ENCODE measurements at places on chromosomes 12 and 14.

DNA sequence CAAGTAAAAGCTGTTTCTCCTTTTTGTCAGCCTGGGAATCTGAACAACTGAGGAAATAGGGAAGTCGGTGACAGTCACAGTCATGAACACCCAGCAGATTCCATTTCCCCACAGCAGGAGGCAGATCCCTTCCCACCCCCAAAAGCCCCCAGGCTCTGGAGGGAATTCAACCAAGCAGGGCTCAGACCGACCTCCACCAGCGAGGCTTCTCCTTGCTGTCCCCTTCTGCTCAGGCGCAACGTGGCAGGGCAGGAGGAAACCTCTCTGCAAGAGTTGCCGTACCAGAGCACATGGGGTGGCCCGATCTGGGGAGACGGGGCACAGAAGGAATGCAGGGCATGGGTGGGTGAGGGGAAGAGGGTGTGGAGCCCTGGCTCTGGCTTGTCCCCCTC is 319 bp downstream of the GALNT6 start:
- no peak for DNase-seq

DNA sequence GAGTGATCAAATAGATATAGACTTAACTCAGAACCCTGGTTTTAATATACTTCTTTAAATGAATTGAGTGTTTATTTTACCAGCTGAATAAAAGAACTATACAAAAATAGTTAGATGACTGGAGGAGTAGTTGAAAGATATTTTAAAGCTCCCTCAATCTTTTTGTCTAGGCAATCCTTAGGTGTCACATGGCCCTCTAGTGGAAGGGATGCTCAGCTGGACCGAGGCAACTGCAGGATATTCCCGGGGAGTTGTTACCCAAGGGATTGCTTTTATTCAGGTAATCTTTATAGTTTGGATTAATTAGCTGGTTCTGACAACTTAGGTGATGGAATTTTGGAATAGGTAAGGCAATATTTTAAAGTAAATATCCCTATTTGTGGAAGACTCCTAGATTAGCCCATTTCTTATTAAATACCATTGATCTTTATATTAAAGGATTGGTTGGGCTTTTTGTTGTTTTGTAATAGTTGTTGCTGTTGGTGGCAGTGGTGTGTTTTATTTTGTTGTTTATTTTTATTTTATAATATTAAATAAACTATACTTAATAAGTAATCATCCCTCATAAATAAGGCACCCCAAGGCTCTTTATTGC is 57.1 kb downstream of the ZDHHC17 start:
- no peak for DNase-seq

GRCh38 chr12:51373187-51373586 is 18.0 kb downstream of the GALNT6 start:
- DNase-seq = no peak

GRCh38 chr12:126193190-126193589 is 1128.0 kb downstream of the AACS start:
- no peak for DNase-seq

- peak; percentile 95 for DNase-seq
Observed at GRCh38 chr12:57744777-57745484, at the start of gene TSPAN31. TSPAN31 (plus strand) TSS chr12:57745039; CDS start chr12:57745155, 116 bp downstream.

- DNase-seq = no peak
Observed at GRCh38 chr14:45267071-45267470, 14.1 kb upstream of the MIS18BP1 start.

- DNase-seq = no peak
Observed at GRCh38 chr12:112833267-112833666, 41.7 kb downstream of the RPH3A start.

DNA sequence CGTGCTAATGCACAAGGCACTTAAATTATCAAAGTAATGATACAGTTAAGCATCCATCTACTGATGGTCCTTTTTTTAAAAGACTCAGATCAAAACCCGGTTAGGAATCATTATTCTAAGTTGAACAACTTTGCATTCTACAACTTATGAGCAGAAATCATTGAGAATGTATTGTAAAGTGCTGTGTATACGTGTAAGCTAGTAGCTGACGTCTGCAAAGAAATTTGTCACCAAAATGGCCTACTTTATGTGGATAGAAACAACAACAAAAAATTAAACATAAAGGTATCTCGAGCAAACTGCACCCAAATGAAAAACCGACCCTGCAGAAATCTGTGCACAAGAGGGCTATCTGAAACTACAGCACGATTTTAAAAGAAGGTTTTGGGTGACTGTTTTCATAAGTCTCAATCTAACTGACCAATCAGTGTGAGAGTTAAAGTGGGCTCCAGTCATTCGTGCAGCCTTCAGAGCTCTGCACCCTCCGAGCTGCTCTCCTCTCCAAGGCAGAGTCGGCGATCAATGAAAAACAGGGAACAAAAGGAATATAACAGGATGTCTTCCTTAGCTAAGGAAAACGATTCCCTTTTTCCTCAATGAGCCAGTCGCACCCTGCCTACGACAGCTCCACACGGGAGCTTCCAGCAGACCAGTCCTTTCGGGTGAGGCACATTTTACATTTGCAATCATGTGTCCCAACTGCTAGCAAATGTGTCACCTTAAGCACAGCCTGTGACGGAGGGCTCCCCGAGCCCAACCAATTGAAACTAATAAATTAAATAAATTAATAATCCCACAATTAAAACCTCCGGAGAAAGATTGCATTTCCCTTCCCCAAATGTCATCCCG is 200.7 kb upstream of the FOXN3 start:
- no peak for DNase-seq

DNA sequence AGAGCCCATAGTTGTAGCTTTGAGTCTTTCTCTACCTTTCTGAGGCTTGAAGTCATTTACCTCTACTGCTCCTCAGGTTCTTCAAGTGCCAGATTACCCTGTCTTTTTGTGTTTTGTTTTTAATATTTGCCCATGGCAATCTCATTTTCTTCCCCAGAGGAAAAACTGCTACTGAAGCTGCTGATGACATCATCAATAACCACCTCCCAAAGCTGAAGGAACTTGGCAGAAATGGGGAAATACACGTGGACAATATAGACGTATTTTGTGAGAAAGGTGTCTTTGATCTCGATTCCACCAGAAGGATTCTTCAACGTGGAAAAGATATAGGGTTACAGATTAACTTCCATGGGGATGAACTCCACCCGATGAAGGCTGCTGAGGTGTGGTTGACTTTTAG is 17.1 kb downstream of the AMDHD1 start:
- no peak for DNase-seq

- DNase-seq = no peak
Observed at GRCh38 chr12:66803930-66804329, 125.1 kb upstream of the GRIP1 start.

DNA sequence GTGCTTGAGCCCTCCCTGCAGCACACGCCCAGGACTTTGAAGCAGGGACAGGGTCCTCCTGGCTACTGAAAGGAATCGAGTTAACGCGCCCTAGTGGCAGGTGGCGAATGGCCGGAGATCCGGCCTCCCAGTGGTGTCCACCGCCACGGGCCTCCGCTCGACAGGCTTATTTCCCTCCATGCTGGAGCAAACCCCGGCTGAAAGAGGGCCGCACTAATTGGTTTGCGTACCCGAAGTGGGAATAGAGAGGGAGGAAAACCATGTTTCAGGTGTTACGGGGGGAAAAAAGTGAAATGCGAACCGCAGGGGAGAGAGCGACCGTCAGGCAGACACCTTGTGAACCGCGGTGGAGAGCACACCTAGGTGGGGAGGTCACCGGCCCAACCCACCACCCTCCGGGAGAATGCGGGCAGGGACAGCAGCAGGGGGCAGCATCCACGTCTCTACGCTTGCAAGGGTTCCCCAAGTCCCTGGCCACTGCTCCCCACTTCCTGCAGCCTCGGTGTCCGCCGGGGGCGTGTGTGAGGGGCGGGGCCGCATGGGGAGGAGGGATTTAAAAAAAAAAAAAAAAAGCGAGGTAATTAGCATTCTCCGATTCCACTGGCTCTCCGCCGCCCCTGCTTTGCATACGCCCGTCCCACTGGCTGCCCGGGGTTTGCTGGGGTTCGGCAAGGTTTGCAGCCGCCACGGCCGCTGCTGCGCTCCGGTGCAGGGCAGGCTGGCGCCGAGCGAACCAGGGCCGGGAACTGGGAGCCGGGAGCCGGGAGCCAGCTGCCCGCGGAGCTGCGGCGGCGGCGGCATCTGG is 224.6 kb upstream of the CRY1 start:
- peak; percentile 67 for DNase-seq

GRCh38 chr14:54664961-54665360 is 98.0 kb downstream of the SAMD4A start:
- DNase-seq = no peak

DNA sequence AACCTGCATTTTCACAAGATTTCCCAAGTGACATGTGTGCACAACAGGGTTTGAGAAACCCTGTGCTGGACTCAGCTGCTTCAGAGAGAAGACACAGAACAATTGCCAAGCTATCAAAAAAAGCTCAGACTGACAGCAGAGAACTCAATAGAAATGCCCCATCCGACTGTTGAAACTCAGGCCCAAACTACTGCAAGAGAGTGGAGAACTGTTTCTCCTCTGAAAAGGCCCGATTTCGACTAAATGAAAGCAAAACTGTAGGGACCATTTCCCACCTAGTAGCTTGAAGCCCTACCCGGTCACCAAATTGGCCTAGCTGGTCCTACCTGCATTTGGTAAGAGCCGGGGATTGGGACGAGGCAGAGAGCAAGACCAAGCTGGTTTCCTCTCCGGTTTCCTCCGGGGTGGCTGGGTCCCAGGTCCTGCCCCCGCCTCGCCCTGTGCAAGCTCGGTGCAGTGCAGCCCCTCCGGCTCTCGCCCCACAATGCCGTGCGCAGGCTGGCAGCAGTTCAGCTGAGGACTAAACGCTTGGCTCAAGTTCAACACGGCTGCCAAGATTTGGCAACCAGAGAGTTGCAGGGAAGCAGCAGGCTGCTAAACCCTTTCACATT is 1180.6 kb downstream of the VRK1 start:
- peak; percentile 77 for DNase-seq

- DNase-seq = peak; percentile 52
Observed at GRCh38 chr12:113152835-113153814, 3.6 kb downstream of the CFAP73 start.

DNA sequence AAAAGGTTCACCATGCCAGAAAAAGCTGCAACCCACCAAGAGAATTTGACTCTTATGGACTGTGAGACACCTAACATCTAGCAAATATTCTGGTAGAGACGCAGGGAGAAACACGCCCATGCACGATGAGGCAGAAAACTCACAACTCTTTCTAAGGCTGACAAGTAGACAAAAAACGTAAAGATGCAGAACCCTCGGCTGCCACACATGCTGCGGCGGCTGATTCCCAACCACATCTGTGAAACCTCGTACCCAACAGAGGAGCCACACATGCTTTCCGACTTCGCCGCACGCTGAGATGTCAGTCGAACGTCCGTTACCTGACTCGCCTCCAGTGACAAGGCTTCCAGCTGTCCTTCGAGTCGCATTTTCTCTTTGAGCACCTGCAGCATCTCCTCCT is 21.8 kb downstream of the GOLGA3 start:
- peak; percentile 30 for DNase-seq

- no peak for DNase-seq
Observed at GRCh38 chr12:93839064-93839463, 161.9 kb downstream of the CRADD start.

DNA sequence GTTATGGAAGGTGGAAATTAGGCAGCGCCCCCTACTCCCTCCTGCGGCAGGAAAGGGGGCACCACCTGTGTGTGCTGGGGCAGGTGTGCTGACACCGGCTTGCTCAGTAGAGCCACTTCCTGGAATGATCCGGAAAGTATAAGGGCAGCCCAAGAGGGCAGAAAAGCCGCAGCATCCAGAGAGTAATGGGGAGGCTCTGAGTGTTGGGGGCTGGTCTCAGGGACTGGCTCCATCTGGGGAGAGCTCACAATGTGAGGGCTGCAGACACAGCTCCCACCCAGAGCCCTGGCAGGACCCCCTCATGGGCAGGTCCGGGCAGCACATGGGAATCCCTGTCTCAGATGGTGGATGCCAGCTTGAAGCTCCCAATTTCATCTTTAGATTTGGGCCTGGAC is 187.6 kb upstream of the C14orf180 start:
- no peak for DNase-seq

- DNase-seq = no peak
Observed at GRCh38 chr14:21075719-21076437, 5.8 kb downstream of the ARHGEF40 start.

- no peak for DNase-seq
Observed at GRCh38 chr14:97697772-97698171, 900.6 kb downstream of the VRK1 start.

DNA sequence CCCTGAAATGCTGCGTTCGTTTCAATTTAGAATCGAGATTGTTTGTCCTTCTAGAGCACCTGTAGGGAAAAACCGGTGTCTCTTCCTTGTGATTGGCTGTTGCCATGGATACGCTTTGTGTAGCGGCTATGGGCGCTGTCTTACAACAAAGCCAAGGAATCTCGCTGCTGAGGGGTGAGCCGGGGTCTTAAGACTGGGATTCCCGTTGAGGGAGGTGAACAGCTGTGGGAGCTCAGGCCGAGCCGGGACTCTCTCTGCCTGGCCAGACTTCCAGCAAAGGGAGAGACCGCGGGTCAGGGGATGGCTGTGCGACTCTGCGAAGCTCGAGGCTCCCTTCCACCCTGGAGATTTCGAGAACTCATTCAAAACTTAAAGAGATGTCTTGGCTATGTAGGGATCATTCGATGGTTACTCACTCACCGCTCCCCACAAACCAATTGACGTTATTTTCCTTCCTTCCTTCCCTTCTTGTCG is at the start of the genes LRRIQ1 and TSPAN19:
Gene LRRIQ1, plus strand, starts transcription at position 118 of the 474 bp plus-strand sequence. CDS start 1,826 bp downstream, outside the sequence.
Gene TSPAN19, minus strand, starts transcription at position 44 of the 474 bp plus-strand sequence. CDS start 6,331 bp downstream, outside the sequence.
- peak; percentile 27 for DNase-seq

DNA sequence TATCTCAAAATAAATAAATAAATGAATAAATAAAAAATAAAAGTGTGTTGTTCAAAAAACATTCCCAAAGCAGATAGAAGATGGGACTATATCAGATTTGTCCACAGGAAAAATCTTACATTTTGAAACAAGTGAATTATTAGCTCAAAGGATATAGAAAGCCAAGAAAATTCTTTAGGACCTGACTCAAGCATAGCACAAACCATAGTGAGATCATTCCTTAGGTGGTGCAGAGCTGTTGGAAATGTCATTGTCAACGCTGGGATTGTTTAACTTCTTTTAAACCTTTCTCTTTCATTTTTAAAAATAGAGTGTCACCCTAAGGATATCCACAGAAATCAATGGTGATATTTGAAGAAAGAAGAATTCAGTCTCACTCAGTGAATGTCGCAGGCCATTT is 43.5 kb downstream of the DRAM1 start:
- DNase-seq = no peak

DNA sequence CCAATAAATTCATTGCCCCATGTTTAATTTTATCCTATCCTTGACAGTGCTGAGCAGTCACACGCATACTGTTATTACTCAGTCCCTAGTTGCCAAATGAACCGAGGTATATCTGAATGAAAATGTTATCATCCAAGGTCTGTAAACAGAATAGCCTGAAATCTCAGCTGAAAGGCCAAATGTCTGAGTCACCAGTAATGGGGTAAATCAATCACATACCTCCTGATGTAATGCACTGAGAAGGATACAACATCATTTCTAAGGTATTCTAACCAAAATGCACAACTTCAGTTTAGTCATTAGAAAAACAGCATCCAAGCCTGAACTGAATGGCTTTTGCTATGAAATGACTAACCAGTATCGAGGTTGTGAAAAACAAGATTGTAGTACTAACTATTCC is 228.6 kb downstream of the DPF3 start:
- no peak for DNase-seq

- DNase-seq = no peak
Observed at GRCh38 chr14:32384464-32384863, 55.4 kb downstream of the AKAP6 start.
